NCI-H1694 treated with DMSO at 0.1 percent for 48 hours (cell line): ENCODE measurements at places on chromosomes 1 and 21.

DNA sequence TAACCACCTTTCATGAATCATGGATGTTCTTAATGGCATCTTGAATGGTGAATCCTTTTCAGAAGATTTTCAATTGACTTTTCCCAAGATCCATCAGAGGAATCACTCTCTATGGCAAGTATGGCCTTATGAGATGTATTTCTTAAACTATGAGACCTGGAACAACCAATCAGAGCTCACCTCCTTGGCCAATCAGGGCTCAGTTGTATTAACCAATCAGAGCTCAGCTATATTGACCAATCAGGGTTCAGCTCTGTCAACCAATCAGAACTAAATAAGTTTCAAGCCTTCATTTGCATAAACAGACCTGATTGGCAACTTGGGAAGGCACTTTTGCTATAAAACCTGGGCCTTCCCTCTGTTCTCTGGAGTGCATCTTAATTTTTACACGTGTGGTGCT is 13.6 kb upstream of the FAM3B start:
- DNase-seq: no peak

DNA sequence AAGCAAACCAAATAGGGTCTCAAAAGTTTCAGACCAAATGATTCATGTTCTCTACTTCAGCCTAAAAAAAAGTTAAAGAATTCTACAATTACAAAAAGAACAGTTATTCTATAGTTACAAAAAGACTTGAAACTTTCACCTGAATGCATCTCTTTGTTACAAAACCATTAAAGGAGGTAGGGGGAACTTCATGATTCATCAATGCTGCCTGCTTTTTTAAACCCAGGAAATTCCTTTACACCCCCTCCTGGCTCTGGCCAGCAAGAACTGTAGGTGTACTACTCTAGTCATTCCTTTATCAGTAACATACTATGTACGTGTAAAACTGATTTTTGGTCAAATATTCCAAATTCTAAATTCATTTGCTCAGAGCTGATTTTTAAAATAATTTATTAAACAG is 5.0 kb downstream of the FAF1 start:
- DNase-seq: no peak

- no peak for DNase-seq
Measured at GRCh38 chr1:58017641-58018040, 528.9 kb downstream of the OMA1 start.

DNA sequence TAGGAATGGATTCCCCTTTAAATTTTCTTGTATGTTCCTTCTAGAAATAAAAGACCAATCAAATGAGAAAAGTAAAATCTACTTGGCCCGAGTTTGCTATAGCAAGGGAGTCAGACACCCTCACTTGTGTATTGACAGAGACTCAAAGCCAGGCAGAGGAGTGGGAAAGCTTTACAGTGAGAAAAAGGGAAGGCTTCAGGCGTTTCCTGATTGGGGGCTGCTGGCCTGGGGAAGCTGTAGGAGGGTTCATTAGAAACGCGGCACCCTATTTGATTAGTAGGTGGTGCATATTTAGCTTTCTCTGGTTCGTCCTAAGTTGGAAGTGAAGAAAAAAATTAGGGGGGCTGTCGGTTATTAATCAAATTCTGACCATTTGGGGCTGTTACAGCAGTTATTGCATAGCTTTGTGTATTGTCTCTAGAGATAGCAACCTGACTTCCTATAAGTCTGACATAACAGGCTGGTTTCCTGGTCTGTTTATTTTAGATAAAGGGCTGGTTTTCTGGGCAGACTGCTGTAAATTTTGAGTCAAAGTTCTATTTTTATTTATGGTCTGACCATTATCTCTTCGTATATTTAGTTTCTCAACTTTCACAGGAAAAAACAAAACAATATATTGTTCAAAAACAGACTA is 10.0 kb downstream of the SLC25A24 start:
- no peak for DNase-seq

- DNase-seq: no peak
Measured at GRCh38 chr1:184781941-184782340, 27.3 kb upstream of the EDEM3 start.

DNA sequence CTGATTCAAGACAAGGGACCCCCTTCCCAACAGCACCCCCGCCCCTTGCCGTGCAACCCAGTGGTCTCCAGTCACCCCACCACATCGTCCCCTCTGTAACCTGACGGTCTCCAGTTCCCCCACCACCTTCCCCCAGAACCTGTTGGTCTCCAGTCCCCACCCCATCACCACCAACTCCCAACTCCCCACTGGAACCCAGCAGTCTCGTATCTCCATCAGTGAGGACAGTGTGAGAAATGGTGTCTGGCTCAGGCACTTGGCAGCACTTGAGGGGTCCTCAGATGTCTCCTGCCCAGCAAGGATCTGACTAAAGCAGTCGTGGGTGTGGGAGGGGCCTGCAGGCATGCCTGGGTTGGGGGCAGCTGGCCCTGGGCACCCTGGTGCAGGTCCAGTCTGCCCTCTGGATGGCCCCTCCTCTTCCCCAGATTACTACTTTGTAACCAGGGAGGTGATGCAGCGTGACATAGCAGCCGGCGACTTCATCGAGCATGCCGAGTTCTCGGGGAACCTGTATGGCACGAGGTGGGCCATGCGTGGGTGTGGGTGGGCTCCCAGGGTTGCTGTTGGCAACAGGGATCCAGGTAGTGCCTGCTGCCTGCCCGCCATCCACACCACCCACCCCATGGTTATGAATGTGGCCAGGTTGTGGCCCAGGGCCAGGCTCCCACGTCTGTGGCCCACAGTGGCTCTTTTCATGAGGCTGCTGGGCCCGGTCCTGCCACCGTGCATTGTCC is 3.1 kb upstream of the GJC2 start:
- DNase-seq: no peak

GRCh38 chr1:115373305-115373704 is 35.3 kb upstream of the NGF start:
- no peak for DNase-seq

DNA sequence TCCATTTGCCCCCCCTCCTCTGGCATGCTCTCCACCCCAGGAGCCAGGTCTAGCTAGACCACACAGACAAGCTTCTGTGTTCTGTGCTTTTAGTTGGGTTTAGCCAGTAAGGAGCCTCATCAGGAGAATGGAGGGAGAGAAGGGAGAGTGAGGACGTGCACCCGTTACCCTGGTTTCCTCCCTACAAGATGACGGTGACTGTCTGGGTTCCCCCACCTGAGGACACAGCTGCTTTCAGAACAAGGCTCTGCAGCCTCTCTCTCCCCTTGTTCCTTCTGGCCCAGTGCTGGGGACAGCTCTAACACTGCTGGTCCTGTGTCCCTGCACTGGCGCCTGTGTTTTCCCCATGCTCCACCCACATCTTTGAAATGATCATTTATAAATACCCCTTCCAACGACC is 184.4 kb upstream of the GALNT2 start:
- DNase-seq: no peak

- DNase-seq: no peak
Measured at GRCh38 chr21:32954353-32954752, 71.4 kb upstream of the OLIG2 start.

GRCh38 chr1:246320286-246320685 is 186.8 kb downstream of the SMYD3 start:
- no peak for DNase-seq

- DNase-seq: no peak
Measured at GRCh38 chr1:210446479-210446878, 117.8 kb downstream of the HHAT start.

DNA sequence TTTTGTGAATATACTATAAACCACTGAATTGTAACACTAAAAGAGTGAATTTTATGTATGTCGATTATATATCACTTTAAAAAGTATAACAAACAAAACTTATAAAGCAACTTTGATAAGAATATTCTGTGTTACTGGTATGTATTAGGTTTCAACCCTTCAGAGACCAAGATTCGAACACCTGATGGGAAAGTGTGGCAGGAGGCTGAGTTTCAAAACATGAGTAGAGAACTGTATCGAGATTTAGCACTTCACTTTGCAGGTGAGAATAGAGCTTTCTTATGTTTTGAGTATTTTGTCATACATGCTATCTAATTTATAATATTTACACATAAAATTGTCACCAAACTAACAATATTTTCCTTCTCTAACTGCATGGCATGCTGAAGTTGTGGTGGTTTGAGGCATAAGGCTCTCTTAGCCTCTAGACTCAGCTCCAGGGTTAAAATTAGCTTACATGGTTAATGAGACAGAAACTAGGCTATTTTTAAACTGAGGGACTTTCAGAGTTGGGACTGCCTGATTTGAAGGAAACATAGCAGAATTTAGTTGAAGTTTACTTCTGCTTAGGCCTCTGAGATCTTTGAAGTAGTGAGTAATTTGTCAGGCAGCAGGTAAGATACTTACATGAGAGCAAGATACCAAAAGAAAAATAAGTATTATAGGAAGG is 48.6 kb downstream of the CEP350 start:
- DNase-seq: no peak

DNA sequence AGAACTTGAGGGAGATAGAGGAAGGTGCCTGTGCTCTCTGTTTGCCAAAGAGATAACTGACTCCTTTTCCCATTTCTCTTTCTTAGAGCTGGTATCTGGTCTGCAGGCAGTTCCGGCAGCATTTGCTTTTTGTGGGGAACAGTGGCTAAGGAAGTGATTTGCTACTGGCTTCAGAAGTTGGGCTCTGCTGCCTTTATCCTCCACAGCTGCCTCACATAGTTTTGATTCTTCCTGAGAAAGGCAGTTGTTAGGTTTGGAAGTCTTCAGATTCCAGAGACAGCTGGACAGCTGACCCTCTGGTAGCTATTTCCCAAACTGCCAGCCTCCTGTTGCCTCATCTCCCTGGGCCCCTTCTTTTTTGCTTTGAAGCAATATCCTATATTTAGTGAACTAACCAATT is 62.6 kb upstream of the MACF1 start:
- DNase-seq: no peak

- no peak for DNase-seq
Measured at GRCh38 chr1:23692308-23692871, 784 bp downstream of the RPL11 start.
